ENCODE measurements at places on chromosomes 7 and 10. TPM values are rescaled to one million over a fixed set of nuclear protein-coding genes. Genes with fewer than 3 reads are reported as not detected.

The FAM25G gene
- not detected for total RNA-seq

The TTYH3 gene
- total RNA-seq = 59.0 TPM

The PRSS37 gene
- total RNA-seq = not detected

The PWWP2B gene
- 8.1 TPM for total RNA-seq

The PTPRZ1 gene
- total RNA-seq = 2.7 TPM

The ATOH7 gene
- total RNA-seq = not detected

The RAB11FIP2 gene
- total RNA-seq = 8.2 TPM

The NUP42 gene
- 29.2 TPM for total RNA-seq

The EFCAB10 gene
- total RNA-seq = not detected

The NEURL1 gene
- total RNA-seq = under 0.01 TPM

The METTL27 gene
- 7.0 TPM for total RNA-seq

The CDK14 gene
- total RNA-seq = 26.5 TPM

The PNLIPRP2 gene
- total RNA-seq = not detected

The GRM3 gene
- total RNA-seq = not detected

The SPDYE3 gene
- not detected for total RNA-seq

The GPR26 gene
- not detected for total RNA-seq

The EVX1 gene
- not detected for total RNA-seq

The GSDME gene
- 6.6 TPM for total RNA-seq

The RELN gene
- under 0.01 TPM for total RNA-seq

The ADAP1 gene
- total RNA-seq = 9.0 TPM

The PON1 gene
- not detected for total RNA-seq

The BAIAP2L1 gene
- 1.3 TPM for total RNA-seq

The CDHR1 gene
- 0.26 TPM for total RNA-seq

The GSAP gene
- total RNA-seq = 0.47 TPM

The CFTR gene
- total RNA-seq = not detected

The FGFBP3 gene
- 0.12 TPM for total RNA-seq

The FOXI2 gene
- total RNA-seq = not detected

The SPDYE8 gene
- total RNA-seq = not detected

The CYP2E1 gene
- under 0.01 TPM for total RNA-seq

The LIPK gene
- not detected for total RNA-seq

The MLLT10 gene
- total RNA-seq = 14.8 TPM

The C7orf57 gene
- total RNA-seq = not detected

The EBLN1 gene
- total RNA-seq = not detected

The C10orf62 gene
- not detected for total RNA-seq

The KIAA1549 gene
- 3.9 TPM for total RNA-seq

The PTTG1IP2 gene
- not detected for total RNA-seq

The GHRHR gene
- not detected for total RNA-seq

The XRCC2 gene
- total RNA-seq = 0.09 TPM

The HIBADH gene
- total RNA-seq = 62.9 TPM

The ZNRF2 gene
- 4.0 TPM for total RNA-seq

The NKX1-2 gene
- total RNA-seq = not detected

Measured in pericardium fibroblast (primary cell).